ENCODE measurements at places on chromosomes 2 and 18.

- DNase-seq, result peak; percentile 52
Measured at GRCh38 chr2:1610096-1610485, 134.2 kb downstream of the PXDN start.

DNA sequence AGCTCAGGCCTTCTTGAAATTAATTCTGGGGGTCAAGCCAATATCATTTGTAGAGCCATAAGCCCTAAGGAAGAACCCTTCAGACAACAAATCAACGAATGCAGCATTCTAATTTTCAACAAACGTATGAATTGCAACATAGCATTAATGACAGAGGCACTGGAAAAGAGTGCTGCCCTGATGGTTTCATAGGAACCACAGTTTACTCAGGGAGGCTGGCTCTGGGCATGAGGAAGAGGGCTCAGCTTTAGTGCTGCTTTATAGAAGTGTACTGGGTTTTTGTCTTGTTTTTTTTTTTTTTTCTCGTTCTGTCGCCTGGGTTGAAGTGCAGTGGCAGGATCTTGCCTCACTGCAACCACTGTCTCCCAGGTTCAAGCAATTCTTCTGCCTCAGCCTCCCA is 36.1 kb upstream of the CAB39 start:
- DNase-seq, result no peak

DNA sequence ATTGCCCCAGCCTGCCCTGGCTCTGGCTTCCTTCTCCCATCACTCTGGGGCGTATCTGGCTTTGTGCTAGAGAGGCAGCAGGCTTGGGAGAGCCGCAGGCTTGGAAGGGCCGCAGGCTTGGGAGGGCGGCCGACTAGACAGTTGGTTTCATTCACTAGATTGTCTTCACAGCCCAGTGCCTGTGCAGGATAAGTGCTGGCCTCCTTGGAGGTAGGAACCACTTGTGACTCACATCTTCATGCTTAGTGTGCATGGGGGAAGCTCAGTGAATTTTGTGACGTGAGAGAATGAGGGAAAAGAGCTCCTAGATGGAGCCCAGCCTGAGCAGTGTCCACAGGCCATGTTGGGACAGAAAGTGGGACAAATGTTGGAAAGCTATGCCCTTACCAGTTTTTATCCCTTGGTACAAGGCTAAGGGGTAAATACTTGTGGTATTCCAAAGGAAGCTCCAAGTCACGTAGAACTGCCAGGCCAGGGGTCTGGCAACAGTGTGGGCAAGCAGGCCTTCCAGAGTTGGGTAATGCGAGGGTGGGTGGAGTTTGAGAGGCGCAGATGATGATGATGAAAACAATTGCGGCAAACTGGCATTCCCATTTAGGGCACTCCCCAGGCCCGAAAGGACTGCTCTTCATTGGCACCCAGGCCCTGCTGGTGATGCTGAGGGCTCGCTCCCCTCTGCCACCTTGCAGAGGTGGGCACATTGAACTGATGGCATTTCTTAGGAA is 100.1 kb downstream of the DDX1 start:
- DNase-seq, result no peak

- DNase-seq, result no peak
Measured at GRCh38 chr2:41379496-41380221, 668.2 kb upstream of the PKDCC start.

DNA sequence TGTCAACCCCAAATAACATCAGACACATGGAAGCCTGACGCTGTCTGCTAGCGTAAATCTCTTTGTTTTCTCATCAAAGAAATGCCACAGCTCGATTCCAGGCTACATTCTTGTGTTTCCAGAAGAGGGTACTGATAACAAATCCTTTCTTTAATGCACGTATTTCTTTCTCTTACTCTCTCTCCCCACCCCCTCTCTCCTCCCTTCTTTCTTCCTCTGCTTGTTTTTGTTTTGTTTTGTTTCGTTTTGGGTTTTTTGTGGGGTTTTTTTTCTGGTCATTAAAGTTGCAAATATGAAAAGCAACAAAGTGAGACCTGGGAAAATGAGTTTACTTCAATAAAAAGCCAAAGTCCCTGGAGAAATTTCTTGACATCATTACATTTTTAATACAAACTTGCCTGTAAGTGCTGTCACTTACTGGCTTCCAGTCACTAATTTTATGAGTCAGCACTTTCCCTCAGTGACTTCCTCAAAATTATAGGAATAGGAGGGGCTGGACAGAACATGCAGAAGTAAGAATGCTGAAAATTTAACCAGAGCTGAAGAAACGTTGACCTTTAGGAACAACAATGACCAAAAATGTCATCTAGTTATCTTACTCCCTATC is 106.7 kb upstream of the NABP1 start:
- no peak for DNase-seq

GRCh38 chr2:194116861-194117260 is 1540.2 kb upstream of the SLC39A10 start:
- DNase-seq, result no peak

GRCh38 chr2:79892123-79892522 is 379.3 kb downstream of the CTNNA2 start:
- DNase-seq, result no peak

DNA sequence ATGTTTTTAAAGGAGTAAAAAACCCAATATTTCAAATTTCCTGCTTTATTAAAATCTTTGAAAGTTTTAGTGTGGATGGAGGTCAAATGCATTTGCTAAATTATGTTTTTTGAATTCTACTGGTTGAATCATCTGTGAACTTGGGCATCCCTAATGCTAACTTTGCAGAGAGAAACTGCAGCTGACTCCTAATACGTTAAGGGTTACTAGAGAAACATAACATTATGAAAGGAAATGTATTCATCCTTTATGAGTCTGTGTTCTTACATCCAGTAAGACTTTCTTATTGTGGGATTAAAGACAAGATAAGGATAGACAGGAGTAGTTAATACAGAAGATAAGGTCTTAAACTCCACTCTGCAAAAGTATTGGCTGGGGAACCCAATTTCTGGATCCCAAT is 140.6 kb downstream of the FAM124B start:
- DNase-seq, result no peak

- no peak for DNase-seq
Measured at GRCh38 chr2:234754126-234754525, 197.7 kb upstream of the SH3BP4 start.

DNA sequence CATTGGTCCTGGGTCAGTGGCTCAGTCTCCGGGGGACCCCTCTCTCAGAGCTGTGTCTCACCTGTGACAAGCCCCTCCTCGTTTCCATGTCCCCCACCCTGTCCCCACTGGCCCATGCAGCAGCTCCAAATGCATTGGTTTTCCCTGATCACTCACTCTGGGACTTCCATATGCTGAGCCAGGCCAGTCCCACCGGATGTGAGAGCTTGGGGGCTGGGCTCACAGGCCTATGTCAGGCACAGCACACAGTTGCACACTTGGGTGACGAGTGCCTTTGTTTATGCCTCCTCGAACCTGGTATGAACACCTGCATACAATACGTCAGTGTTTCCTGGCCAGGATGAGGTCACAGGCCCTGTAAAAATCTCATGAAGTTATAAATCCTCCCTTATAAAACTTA is 232.5 kb downstream of the TFCP2L1 start:
- DNase-seq, result no peak

GRCh38 chr2:85216927-85217326 is 83.7 kb downstream of the TCF7L1 start:
- DNase-seq, result peak; percentile 46

DNA sequence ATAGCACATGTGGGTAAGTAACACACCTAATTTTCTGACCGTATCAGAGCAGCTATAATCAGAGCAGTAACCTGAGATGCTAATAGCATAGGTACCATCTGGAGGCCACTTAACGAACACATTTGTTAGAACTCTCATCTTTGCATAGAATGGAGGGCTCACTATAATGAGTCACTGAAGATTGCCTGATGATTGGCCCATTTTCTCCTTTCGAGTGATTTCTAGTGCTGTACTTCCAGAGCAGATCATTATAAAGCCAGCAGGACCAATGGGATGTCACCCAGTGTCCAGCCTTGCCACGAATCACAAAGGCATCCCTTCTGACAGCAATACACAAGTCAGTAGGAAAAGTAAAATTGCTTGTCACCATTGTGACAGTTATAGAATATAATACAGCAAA is 81.7 kb upstream of the REV1 start:
- DNase-seq, result no peak

- no peak for DNase-seq
Measured at GRCh38 chr18:23503963-23504344, 643 bp downstream of the RMC1 start.

- no peak for DNase-seq
Measured at GRCh38 chr2:130302164-130302886, 40.4 kb upstream of the IMP4 start.

- DNase-seq, result no peak
Measured at GRCh38 chr2:160063879-160064612, 1.6 kb upstream of the PLA2R1 start.

DNA sequence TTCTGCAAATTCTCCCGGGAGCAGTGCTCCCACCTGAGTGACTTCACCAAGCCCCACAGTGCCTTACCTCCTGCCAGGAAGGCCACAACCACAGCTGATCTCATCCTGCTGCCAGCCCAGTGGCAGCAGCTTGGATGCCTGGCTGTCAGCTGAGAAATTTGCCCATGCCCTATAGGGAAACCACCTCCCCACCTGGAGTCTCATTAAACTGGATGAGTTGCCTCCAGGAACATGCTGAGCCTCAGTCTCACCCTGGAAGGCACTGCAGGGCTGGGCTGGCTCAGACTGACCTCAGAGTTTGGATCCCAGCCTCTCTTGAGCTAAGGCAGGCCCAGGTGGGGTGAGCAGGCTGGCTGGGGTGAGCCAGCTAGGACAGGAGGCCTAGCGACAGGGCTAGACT is 23.3 kb downstream of the REEP1 start:
- DNase-seq, result no peak

- DNase-seq, result no peak
Measured at GRCh38 chr2:177828557-177828956, 244.0 kb downstream of the PDE11A start.

DNA sequence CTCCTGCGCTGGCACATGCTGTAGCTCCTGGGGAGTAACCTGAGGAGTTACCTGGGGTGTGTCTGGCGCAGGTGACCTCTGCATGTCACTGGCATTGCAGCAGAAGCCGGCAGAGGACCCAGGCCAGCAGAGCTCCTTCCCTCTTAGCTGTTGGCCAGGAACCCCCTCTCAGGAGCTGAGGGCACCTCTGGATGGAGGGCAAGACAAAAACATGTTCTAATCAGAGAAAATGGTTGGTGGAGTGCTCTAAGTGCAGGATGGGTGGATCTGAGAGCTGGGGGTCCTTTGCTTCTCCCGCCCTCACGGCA is 44.9 kb upstream of the SNTG2 start:
- no peak for DNase-seq

- no peak for DNase-seq
Measured at GRCh38 chr2:45551862-45552261, 59.2 kb downstream of the SRBD1 start.

DNA sequence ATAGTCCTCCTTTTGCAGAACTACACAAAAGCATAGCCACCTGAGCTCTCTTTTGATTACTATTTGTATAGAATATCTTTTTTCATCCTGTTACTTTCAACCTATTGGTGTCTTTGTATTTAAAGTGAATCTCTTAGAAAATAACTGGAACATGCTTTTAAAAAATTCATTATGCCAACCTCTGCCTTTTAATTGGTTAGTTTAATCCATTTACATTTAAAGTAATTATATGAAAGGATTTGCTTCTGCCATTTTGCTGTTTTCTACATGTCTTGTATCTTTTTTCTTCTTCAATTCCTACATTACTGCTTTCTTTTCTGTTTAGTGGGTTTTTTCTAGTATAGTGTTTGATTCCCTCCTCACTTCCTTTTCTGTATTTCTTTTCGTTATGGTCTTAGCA is 407.5 kb upstream of the ZEB2 start:
- no peak for DNase-seq

GRCh38 chr2:62727259-62727867 is 21.9 kb downstream of the EHBP1 start:
- no peak for DNase-seq

- no peak for DNase-seq
Measured at GRCh38 chr2:96397756-96398530, 62.4 kb downstream of the NCAPH start.

DNA sequence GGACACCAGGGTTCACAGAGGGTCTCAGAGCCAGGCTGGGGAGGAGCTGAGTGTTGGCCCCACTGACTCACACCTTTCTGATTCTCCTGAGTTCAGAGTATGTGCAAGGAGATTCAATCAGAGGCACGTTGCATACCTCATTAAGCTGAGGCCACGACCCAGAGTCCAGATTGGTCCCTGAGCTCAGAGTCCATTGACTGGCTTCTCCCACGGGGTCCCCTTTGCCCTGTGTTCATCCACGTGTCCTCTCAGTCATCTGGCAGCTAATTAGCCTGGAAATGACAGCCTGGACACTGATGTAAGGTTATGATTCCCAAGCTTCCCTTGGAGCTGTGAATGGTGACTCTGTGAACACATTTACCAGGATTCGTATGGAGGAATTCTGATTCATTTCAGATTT is 267.2 kb downstream of the SH3BP4 start:
- DNase-seq, result no peak

DNA sequence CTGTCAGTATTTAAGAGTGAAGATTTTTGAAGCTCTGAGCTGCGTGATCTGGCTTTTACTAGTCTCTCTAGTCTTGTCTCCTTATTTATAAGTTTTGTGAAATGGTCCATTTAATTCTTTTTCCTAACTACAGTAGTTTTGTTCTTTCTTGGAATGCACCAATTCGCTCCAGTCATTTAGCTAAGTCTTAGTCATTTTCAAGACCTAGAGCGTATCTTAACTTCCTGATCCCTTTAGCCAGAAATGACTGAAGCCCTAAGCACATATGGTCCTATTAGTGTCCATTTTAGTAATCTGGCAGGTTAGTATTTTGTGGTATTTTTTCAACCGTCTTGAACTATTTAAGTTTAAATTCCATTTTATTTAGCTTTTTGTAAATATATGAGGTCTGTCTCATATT is 3.6 kb downstream of the BIRC6 start:
- DNase-seq, result no peak

GRCh38 chr2:186060744-186061440 is 322.3 kb downstream of the FSIP2 start:
- no peak for DNase-seq

- DNase-seq, result no peak
Measured at GRCh38 chr2:228866044-228866443, 405.0 kb downstream of the PID1 start.

DNA sequence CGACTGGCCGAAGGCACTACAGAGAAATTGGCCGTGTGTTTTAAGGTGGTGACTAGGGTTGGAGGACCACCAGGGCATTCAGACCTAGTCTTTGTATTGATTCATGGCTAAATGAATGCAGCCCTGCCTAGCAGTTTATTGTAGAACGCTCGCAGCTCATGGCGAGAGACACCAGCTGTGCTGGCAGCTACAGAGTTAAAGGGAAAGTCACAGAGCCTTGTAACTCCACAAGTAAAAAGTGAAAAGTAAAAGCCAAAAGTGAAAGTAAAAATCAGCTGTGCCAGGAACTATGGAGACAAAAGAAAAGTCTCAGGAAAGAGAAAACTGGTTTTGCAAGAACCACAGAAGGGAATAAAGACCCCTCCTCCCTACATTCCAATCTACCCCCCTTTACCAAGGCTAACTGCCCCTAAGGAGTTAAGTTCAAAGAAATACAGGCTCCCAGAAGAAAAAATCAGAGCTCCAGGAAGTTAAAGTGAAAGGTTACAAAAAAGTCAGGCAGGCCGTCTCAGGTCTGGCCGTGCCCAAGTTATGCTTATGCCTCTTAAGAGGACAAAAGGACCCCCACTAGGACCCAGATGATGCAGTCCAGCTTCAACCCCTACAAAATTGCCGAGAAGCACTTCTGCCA is 46.4 kb upstream of the SELENOI start:
- no peak for DNase-seq

GRCh38 chr2:171205551-171205950 is 44.9 kb upstream of the TLK1 start:
- DNase-seq, result no peak

Measured in lower leg skin (tissue), 4 donors.